ENCODE measurements at places on chromosomes 4 and X.

- DNase-seq, result no peak
Observed at GRCh38 chr4:109462297-109462696, 28.7 kb downstream of the SEC24B start.

DNA sequence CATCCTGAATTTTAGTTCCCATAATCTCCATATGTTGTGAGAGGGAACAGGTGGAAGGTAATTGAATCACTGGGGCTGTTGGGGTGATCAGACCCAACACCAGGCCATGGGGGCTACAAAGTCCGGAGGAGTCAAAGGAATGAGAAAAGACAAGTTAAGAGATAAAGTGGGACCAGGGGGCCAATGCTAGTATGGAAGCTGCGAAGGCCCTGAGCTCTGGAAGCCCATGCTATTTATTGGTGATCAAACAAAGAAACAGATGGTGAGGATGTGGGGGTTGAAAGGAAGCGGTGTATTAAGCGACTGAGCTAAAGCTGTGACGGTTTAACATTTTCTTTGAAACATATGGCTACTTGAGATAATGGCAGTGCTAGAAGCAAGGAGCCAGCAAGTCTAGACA lies 132.8 kb downstream of the PDGFC start:
- DNase-seq, result peak; percentile 20

DNA sequence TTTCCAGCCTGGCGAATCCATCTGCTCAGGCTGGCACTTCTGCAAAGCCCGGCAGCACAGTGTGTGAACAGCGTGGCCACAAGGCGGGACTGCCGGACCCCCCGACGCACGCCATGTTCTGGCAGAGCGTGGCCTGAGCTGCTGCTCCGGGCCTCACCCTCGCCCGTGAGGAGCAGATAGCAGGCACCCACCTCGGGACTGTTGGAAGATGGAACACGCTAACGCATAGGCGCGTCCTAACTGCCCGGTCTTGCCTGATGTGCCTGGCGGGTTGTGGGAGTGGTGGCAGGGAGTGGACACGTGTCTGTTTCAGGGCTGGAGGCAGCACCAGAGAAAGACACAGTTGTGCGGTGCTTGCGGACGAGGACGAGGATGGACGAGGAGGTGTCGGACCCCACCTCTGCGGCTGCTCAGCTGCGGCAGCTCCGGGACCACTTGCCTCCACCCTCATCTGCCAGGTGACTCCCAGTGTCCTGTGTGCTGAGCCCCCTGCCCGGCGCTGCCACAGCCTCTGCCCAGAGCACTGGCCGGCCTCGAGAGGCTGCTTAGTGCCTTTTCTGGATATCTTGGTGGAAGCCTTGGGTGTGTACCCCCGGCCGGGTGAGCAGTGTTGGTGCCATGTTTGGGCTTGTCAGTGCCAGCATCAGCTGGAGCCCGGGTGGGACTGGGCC lies 28.2 kb downstream of the UVSSA start:
- no peak for DNase-seq

DNA sequence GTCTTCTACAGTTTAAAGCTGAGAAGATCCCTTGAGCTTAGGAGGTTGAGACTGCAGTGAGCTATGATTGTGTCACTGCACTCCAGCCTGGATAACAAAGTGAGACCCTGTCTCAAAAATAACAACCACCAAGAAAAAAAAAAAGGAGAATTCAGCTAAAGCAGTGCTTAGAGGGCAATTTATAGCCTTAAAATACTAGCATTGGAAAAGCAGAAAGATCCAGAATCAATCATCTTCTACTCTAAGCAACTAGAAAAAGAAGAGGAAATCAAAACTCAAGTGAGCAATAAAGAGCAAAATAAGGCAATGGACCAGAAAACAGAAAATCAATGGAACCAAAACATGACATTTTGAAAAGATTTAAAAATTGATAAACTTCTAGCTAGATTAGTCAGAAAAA lies 639 bp upstream of the PI4K2B start:
- DNase-seq, result no peak

DNA sequence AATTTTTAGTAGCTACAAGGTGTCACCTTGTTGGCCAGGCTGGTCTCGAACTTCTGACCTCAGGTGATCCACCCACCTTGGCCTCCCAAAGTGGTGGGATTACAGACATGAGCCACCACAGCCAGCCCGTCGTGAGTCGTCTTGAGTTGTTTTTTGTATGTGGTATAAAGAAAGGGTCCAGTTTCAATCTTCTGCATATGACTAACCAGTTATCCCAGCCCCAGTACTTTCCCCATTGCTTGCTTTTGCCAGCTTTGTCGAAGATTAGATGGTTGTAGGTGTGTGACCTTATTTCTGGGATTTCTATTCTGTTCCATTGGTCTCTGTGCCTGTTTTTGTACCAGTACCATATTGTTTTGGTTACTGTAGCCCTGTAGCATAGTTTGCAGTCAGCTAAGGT lies 105.9 kb downstream of the OR13H1 start:
- no peak for DNase-seq

GRCh38 chr4:71251261-71251660 lies 87.6 kb upstream of the SLC4A4 start:
- no peak for DNase-seq

- no peak for DNase-seq
Observed at GRCh38 chr4:6747294-6748051, 31.5 kb downstream of the BLOC1S4 start.

- no peak for DNase-seq
Observed at GRCh38 chrX:23666282-23666681, 1.0 kb upstream of the PRDX4 start.

GRCh38 chrX:69109706-69110105 lies 55.5 kb downstream of the PJA1 start:
- DNase-seq, result no peak

DNA sequence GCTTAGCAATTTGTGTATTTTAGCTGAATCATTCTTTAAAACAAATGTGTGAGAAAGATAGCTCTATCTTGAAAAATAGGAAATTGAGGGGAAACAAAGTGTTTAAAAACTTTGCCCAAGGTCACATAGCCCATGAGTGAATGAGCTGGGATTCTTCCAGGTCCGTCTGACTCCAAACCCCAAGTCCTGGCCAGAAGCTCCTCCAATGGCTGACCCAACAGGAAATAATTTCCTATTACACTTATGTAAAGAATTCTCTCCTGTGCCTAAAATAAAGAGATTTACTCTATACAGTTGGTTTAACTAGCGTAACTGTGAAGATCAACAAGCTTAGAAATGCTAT lies 287.6 kb downstream of the ARHGAP24 start:
- DNase-seq, result no peak

DNA sequence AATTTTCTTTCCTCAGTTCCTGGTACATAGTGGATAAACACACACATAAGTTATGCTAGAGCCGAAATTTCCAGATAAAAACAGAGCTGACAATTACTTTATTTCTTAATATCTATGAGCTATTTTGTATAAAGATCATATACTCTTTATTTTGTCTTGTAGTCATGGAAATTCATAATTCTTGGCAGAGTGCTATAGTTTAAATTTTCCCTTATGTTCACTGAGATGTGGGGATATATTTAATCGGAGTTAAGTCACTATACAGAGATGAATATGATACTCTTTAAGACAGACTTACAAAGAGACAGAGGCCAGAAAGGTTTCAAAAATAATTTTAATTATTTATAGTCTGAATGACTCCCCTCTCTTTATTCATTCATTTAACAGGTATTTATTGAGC lies 89.7 kb downstream of the PPEF1 start:
- no peak for DNase-seq

GRCh38 chr4:147136310-147136709 lies 190.6 kb upstream of the TTC29 start:
- no peak for DNase-seq

- no peak for DNase-seq
Observed at GRCh38 chrX:70592091-70592490, 147.5 kb downstream of the DLG3 start.

DNA sequence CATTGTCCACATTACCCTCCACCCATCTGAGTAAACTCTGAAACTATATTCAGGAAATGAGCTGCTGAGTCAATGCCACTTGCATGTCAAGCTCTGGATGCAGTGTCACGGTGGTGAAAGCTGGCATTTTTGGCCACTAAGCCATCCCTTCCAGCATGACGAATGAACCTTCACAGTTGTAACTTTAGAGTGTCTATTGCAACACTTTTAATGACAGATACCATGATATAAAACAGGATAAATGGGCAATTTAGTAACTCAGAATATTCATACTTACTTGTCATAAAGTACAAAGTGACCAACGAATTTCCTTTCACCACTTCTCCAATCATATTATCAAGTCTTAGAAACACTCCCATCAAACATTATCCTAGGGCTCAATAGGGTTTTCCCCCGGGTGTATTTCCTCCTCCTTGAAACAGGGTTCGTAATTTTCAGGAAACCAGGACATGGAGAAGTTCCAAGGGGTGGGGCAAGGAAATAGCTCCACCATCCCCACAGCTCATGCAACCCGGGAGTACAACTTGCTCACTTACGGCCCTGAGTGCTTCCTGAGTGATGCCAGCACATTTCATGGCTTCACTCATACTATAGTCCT lies 73.1 kb downstream of the MTHFD2L start:
- DNase-seq, result no peak

GRCh38 chr4:186096681-186097165 lies 7.8 kb upstream of the FAM149A start:
- no peak for DNase-seq

GRCh38 chr4:30269850-30270249 lies 450.3 kb upstream of the PCDH7 start:
- DNase-seq, result no peak

DNA sequence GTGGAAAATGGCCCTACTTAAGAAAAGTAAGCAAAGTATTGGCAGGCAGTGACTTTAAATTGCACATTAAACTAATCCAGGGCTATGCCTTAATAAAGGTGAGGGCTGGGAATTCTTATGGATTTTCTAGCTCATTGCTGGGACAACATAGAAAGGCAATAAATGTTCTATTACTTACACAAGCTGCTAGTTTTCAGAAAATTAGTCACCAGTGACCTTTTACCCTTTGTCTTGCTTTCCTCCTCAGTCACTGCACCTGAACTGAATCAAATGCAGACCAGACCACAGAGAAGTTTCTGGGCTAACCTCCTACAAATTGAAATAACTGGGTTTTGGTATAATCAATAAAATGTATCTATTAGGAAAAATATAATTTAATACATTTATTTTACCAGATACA lies 694.4 kb upstream of the FAM241A start:
- DNase-seq, result no peak

DNA sequence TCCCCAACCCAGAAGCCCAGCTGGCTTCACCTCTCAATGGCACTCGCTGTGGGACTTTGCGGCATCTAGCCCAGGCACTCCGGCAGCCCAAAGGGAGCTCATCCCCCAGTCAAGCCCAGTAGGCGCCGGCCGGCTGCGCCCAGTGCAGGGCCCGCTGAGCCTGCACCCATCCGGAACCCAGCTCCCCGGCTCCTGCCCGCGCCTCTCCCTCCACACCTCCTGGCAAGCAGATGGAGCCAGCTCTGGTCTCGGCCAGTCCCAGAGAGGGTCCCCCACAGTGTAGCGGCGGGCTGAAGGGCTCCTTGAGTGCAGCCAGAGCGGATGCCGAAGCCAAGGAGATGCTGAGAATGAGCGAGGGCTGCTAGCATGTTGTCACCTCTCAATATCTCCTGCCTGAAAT lies 116.8 kb upstream of the UGT8 start:
- DNase-seq, result no peak

GRCh38 chr4:20723463-20723862 lies 23.2 kb downstream of the PACRGL start:
- DNase-seq, result no peak

DNA sequence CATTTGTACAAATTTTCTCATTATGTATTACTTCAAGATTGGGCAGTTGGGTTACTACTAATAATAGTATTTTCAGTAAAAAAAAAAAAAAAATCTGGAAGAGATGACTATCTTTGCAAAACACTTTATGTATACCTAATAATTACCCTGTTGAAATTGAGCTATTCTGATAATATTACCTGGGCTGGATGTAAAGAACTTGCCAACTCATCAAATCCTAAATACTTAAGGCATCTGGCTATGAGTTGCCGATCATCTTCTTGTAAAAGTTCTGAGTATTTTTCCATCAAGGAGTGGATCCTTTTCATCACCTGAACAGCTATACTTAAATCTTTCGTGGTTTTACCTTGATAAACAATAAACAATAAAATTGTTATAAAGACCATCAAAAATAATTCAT lies 42.7 kb downstream of the DDX60 start:
- DNase-seq, result no peak

- DNase-seq, result no peak
Observed at GRCh38 chrX:21398426-21398825, 24.2 kb downstream of the CNKSR2 start.

DNA sequence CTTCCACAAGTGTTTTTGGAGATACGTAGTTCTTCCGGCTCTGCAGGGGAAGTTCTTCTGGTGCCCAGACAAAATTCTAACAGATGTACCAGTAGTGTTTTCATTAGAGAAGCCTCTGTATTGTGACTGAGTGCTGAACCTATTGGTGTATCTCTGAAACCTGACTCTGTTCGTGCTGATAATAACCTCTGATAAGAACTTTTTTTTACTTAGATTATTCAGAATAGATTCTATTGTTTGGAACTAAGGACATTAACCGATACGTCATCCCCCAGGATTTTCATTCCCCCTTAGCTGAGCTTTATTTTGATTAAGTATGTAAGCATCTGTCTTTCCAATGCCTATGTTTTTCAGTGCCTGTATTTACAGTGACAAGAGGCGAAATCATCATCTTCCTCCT lies 362.9 kb downstream of the PDGFC start:
- no peak for DNase-seq

DNA sequence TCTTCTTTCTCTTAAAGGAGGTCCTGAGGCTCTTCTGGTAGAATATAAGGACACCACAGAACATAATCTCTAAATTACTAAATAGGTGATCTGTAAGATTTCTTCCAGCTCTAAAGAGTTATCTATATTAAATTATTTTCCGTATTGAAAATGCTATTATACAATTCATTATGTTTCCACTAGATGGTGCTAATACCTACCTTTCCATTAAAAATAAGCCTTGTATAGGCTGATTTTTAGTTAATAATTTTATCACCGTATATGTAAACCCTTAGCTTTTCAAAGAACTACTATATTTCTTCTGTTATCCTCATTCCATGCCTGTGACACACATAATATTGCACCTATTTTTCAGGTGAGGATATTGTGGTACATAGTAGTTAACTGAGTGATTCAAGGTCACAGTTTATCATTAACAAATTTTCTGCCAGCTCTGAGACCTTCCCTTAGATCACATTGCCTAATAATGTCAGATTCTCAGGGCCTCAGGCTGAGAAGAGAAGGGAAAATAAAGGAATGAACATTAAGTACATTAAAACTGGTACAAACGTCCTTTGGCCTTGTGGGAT lies 138.8 kb downstream of the TEX11 start:
- DNase-seq, result no peak

DNA sequence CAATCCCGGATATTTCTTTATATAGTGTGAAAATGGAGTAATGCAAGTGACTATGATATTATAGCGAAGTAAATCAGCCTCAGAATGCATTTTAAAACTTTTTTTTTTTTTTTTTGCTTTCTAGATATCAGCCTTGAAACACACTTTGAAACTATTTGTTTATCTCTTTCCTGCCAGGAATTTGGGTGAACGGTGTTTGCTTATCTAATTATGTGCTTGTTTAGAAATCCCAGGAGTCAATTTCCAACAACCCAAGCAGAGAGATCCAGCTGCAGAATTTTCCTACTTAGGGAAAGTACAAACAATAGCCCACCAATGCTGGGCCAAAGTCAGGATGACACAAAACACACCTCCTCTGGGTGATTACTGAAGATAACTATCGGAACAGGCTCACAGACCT lies 958.8 kb downstream of the PCDH18 start:
- DNase-seq, result no peak

GRCh38 chr4:86330961-86331742 lies 28.7 kb downstream of the MAPK10 start:
- no peak for DNase-seq
